ENCODE measurements at places on chromosomes 13 and 19.

- DNase-seq, result no peak
Measured at GRCh38 chr13:48859272-48860105, 116.2 kb upstream of the FNDC3A start.

DNA sequence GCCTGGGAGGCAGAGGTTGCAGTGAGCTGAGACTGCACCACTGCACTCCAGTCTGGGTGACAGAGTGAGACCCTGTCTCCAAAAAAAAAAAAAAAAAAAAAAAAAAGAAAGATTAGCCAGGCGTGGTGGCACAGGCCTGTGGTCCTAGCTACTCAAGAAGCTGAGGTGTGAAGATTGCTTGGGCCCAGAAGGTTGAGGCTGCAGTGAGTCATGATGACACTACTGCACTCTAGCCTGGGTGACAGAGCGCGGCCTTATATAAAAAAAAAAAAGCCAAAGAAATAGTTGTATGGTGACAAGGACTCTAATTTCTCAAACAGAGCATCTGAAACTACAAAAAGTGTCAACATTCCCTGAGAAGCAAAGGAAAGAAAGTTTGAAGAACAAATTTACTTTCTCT lies 3.4 kb downstream of the PBX4 start:
- DNase-seq, result no peak

DNA sequence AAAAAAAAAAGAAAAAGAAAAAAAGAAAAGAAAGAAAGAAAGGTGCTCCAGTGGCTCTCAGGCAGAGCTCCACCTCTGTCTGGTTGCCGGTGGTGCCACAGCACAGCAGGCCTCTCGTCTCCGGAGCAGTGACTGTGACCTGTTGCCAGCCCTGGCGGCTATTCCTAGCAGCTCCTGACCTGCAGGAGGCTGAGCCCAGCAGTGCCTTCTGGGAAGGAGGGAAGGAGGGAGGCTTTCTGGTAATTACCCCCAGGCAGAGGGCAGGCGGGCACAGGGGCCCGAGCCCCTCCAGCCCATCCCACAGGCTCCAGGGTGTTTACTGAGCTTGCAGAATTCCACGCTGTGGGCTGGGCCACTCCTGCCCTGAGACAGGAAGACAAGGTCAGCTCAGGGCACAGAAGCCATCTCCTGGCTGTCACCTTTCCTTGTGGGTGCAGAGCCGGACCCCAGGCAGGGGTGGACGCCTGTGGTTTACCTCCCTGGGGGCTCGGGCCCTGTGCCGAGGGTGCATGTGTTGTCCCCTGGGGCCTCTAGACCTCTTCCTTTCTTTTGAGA lies 77.9 kb downstream of the GNG7 start:
- no peak for DNase-seq

- no peak for DNase-seq
Measured at GRCh38 chr13:98913741-98914140, 64.1 kb downstream of the DOCK9 start.

GRCh38 chr19:29670255-29670654 lies 5.0 kb downstream of the PLEKHF1 start:
- no peak for DNase-seq

DNA sequence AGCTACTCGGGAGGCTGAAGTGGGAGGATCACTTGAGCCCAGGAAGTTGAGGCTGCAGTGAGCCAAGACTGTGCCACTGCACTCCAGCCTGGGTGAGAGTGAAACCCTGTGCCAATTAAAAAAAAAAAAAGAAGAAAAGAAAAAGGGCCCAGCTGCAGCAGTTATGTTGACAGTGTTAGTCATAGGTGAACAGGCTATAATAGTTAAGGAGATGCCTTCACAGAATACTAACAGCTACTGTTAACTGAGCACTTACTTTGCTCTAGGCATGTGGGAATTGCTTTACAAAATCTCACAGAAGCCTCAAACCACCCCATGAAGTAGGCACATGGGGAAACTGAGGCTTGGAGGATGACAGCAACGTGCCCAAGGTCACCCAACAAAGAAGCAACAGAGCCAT lies 3.9 kb downstream of the FBXO17 start:
- no peak for DNase-seq

GRCh38 chr13:54486421-54487166 lies 1458.0 kb downstream of the OLFM4 start:
- no peak for DNase-seq

DNA sequence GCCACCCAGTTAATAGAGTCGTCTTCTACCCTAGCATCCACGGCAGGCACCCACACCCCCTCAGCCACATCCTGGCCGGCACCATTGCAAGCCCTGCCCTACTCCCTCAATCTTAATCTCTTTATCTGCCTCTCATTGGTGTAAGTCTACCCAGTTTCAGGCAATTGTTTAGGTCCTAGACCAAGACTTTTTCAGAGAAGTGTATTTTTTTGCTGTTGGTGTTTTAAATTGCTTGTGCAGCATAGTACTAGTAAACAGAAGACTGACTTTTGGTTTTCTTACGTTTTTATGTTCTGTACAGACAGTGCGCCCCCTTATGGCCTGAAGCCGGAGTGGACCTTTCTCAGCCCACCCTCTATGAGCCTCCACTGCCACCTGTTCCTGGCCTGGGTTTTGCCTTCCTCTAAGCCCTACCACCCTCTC lies 2.3 kb upstream of the LCP1 start:
- DNase-seq, result no peak

- DNase-seq, result no peak
Measured at GRCh38 chr13:24877531-24877930, 113.6 kb downstream of the RNF17 start.

DNA sequence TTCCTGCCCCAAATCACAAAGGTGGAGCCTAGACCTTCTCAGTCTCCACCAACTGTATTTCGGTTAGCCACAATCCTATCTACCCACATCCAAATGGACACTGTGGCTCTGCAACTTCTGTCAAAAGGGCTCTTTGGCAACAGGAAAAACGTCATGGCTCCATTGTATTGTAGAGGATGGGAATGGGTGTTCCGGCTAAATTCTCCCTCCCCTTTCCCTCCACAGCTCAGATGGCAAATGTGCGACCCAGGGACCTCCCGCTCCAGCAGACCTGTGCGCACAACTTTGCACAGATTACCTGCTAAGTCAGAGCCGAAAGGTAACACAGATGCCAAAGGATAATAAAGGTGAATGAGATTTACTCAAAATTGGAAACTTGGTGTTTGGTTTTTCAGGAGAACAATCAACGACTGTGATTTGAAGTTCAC lies 968 bp upstream of the KL start:
- DNase-seq, result no peak

GRCh38 chr19:32368787-32369186 lies 23.4 kb downstream of the ZNF507 start:
- DNase-seq, result no peak

GRCh38 chr13:78478183-78478582 lies 125.2 kb downstream of the POU4F1 start:
- DNase-seq, result no peak

DNA sequence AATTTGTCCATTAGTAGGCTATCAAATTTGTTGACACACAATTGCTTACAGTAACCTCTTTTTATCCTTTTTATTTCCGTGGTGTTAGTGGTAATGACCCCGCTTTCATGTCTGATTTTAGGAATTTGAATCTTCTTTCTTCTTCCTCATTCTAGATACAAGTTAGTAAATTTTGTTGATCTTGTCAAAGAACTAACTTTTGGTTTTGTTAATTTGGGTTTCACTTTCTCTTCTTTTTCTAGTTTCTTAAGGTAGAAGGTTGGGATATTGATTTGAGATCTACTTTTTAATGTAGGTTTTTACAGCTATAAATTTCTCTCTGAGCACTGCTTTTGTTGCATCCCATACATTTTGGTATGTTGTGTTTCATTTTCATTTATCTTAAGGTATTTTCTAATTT lies 53.3 kb upstream of the SLC7A1 start:
- no peak for DNase-seq

DNA sequence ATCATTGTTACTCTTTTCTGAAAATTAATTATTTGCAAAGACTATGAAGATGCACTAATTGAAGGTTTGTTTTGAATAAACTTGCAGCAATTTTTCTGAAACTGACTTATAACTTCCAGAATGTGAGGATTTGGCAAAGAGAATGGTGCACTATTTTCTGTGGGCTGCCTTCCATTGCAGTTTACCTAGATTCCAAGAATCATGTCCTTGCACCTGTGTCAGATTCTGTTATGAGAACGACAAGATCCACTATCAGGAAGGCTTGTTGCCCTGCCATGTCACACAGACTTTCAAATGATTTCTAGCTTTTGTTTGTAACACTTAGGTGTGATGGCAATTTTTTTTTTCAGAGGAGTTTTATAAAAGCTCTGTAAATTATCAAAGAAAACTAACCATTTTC lies 5.6 kb upstream of the SLAIN1 start:
- no peak for DNase-seq

- DNase-seq, result no peak
Measured at GRCh38 chr13:97364031-97364430, 69.9 kb upstream of the RAP2A start.

GRCh38 chr19:51166846-51167490 lies 24.9 kb downstream of the SIGLEC7 start:
- DNase-seq, result no peak

DNA sequence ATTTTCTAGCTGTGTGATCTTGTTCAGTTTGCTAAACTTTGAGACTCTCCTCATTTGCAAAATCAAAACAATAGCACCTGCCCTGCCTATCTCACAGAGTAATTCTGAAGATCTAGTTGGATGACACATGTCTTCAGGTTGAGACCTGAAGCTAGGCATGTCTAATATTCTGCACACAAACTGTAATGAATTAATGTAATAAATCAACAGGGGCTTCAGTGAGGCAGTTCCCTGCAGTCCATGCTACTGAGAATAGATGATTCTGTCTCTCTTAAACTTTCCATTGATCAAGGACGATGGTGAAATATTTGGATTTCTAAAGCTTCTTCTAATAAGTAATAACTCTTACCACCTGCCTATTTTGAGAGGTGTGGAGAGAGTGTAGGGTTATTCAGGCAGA lies 268.1 kb upstream of the TMTC4 start:
- no peak for DNase-seq

DNA sequence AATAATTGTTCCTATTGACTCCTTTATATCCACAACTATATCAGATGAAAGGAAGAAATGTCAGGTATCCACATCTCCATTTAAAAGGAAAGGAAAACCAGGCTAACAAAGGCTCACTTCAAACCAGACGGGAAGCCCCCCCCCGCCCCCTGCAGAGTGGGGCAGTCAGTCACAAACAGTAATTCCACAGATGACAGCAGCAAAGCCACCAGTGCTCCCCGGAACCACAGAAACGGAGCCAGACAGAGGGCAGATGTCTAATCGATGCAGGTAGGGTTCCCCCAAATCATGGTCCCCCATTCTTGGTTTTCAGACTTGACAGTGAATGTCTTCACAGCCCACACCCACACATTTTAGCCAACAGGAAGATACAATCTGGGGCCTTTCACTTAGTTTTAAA lies 100.8 kb downstream of the STK24 start:
- DNase-seq, result no peak

DNA sequence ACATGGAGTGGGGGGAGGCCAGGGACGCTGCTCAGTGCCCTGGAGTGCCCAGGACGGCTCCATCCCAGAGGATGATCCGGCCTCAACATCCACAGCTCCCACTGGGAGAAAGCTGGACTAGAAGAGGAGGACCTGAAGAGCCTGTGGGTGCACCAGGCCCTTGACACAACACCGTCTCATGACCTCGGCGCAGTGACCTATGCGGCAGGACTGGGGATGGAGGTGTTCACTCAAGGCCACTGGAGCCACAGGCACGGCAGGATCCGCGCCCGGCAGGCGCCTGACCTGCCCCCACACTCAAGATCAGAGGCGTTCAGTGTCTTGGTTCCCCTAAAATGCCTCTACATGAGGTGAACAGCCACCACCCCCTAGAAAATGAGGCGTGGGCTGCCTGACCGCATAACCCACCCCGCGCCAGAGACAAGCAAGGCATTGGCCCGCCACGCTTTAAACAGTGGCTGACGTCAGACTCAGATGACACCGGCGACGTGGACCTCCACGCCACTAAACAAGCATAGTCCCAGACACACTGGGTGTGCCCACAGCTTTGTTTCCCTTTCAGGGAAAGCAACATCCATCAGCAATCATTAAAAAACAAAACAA lies 8.0 kb downstream of the SGTA start:
- no peak for DNase-seq

DNA sequence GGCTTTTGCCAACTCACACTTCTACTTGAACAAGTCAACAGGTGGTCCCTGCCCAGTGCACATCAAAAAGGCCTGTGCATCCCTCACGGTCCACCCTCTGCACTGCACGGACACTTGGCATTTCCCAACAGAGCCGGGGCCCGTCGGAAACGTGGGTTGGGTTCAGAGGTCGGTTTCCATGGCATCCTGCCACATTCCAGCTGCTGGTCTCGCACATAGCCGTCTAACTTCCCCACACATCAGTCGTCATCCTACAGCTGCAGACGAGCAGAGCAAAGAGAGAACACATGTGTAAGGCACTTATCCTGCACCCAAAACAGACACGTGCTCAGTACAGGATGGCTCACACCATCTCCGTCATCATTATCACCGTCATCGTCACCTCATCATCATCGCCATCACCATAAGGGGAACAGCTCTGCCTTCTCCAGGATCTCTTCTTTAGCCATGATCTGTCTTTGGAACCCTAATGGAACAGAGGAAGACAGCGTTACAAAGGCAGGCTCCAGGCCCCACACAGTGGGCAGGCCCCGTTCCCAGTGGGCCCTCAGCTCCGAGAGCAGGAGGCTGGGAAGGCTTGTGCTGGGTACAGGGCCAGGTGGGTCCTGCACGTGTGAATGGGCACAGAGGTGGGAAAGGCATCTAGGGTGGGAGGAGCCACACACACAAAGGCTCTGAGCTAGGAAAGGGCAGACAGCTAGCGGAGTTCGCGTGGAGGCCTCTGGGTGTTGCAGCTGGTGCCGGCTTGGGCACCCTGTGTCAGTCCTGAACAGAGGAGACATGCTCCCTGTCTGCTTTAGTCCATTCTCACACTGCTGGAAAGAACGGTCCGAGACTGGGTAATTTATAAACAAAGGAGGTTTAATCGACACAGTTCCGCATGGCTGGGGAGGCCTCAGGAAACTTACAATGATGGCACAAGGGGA lies 170.8 kb upstream of the SOX1 start:
- DNase-seq, result no peak

GRCh38 chr13:113969973-113970611 lies 3.8 kb downstream of the C13orf46 start:
- DNase-seq, result no peak

All from HFF-Myc (cell line).